ENCODE measurements at places on chromosomes 13 and 19.

DNA sequence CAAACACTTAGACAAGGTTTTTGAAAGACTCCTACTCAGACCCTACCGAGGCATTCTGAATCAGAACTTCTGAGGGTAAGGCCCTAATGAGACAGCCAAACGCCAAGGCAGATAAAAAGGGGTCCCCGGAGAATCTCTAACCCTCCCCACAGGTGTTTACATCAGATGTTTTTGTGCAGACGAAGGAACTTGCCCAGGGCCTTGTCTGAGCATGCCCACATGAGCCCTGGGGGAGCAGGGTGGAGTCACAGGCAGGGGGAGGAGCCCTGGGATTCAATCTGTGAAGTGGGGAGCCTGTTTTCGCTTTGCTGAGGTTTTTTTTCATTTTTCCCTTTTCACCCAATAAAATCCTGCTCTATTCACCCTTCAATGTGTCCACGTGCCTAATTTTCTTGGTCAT is 61.6 kb upstream of the MED4 start:
- peak; percentile 13 for DNase-seq

GRCh38 chr19:58182577-58182988 is 278 bp upstream of the ZNF274 start:
- DNase-seq, result no peak

DNA sequence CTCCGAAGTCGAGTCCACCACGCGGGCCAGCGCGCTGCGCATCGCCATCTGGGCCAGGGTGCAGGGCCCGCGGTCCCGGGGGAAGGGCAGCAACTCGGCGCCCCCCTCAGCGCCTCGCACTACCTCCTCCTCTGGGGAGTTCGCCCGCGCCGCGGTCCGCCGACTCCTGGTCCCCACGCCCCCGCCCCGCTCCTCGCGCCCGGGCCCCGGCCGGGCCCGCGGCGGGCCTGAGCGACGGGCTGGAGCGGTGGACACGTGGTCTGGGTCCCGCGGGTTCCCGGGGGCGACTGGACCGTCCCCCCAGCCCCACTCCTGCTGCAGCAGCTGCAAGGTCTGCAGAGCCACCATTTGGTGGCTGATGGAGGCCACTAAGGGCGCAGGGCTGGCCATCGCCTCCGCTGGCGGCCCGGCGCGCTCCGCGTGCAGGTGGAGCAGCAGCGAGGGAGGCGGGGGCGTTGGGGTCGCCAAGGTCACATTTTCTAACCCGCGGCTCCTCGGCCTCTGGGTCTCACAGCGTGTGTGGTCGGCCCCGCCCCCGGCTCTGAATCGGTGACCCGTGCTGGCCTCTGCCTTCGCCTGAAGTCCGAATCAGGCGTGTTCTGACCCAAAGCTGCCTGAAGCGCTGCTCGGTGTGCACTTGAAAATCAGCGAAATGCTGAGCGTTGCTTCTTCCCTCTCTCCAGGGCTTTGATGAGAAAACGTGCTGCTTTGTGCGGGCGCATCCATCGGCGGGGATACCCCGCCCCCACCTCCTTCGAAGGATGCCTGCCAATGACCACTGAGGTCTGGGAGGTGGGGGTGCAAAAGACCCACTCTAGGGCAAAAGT is at the start of gene DLEU7:
Gene DLEU7 (minus strand): TSS at position 436 of the 827 bp plus-strand sequence. CDS start 46 bp downstream, at position 390.
- DNase-seq, result no peak

DNA sequence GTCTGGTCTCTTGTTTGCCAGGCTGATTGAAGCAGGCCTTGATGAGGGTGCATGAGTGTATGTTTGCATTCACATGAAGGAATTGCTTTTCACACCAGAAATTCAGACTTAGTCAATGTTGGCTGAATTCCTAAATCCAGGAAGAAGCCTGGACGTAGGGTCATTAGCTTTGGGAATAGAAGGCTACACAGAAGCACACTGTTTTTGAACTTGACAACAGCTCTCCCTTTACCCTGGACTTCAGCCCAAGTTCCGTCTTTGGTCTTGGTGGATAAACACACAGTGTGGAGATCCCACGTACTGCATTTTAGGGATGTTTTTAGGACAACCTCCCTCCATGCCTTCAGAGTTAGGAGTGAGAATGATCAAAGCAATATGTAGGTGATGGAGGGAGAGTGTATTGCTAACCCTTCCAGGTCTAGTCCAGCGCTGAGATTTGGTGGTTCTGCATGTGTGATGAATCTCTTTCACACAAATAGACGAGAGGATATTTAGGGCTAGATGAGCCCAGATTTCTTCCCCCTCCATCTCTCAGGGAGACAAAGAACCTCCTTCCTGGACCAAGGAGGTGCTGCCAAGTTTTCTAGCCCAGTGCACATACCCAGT is 22.8 kb downstream of the TM6SF2 start:
- DNase-seq, result no peak

DNA sequence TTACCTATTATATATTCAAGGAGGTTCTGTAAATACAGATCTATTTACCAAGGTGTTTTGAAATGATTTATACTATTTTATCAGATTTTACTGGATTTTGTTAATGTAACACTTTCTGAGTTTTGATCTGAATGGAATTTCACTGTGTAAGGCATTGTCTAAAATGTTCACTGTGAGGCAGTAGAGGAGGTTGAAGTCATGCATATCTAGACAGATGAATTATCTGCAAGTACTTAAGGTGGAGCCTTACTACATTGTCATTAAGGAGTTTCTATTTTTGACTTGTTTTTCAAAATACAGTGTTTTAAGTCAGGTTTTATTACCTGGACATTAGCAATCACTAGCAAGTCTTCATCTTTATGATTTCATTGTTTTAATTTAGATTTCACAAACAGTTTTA is 62.1 kb downstream of the TM9SF2 start:
- DNase-seq, result no peak

DNA sequence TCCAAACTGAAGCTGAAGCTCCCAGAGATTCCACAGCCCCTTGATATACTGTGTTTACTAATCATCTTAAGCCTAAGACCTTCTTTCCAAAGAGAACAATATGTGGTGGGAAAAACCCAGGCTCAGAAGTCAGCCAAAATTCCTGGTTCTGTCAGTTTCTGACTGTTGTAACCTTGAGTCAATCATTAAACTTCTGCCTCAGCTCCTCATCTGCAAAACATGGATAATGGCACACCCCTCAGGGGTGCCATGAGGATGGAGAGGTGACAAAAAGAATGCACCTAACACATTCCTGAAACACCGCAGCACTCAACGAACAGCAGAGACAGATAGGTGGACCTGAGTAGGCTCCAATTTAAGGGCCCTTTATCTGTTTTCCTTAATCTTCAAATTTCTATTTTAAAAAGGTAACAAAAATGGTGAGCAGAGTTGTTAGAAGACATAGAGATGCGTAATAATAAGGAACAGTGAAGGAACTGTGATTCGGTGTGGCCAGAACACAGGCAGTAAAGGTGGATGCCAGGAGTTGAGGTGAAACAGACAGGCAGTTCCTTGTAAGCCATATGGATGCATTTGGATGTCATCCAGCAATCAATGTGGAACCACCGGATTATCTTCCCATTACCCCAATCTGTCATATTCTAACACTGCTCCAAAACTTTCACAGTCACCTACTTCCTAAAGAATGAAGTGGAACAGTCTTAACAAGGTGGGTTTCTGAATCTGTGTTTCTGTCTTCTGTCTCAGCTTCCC is 56.6 kb upstream of the DOCK9 start:
- no peak for DNase-seq

DNA sequence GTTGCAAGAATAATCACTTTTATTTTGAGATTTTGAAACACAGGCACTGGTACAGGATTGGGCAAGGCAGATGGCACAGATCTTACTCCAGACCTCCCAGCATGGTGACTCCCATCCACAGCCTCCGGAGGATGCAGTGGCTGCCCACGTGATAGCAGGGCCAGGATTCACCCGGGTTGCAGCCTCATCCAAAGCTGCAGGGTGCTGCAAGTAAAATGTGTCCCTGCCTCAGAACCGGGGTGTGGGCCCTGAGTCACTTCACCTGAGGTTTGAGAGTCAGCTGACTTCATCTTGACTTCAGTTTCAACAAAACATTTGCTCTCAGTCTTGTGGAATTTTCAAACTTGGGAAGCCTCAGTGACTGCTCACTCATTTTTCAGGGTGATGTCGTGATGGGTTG is 201.9 kb downstream of the FGF9 start:
- DNase-seq, result no peak

Data from HCT116 (cell line).